ENCODE measurements at places on chromosomes 7 and 10.

DNA sequence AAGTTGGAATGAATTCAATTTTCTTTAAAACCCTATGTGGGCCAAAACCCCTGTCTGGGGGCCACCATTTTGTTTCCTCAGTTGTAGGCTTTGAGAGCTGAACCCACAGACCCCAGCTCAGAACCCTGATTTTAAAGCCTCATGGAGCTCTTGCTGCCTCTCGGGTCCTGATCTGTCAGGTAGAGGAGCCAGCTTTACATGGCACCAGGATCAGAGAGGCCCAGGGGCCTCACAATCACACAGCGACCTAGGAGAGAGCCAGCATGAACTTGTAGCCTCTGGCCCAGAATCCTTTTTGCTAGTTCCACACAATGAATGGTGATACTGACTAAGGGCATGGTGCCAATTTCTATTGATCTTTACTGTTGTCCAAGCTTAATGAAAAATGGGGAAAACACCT is 84.3 kb upstream of the SORCS3 start:
- no peak for DNase-seq

DNA sequence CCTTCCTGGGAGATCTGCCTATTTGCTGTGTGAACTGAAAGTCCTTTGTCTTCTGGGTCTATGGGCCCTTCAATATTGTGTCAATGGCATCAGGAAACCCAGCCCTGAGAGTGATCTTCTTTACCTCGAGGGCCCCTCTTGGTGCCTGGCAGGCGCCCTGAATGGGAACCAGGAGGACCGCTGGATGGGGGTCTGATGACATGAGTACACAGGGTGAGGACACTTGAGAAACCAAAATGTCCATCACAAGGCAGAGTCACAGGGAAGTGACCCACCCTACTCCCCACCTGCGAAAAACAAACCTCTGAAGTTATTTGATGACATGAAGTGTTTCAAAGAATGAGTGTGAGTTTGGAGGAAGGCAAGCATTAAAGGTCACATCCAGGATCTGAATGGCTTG is 17.3 kb downstream of the SFTPA1 start:
- no peak for DNase-seq

DNA sequence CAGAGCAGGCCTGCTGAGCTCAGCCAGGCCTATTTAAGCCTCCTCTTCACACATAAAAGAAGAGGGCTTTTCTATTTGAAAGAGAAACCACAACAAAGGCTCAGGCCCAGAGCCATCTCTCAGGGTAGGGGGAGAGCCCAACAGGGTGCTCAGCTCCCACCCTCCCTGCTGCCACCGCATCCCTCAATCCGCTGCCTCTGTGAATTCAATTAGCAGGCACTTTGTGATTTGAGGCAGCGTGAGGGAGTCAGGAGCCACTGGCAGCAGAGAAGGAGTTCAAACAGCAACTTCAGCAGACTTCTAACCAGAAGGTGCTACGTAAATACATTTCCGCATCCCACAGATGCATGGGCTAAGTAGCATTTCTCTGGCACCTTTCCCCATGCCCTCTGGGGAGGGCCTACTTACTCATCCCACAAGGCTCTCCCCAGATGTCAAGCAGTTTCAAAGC is 45.2 kb downstream of the LRRC20 start:
- DNase-seq: no peak

GRCh38 chr10:133295426-133296320 is 13.0 kb downstream of the TUBGCP2 start:
- DNase-seq: no peak

GRCh38 chr10:86195521-86196157 is 171.0 kb downstream of the GRID1 start:
- DNase-seq: no peak

GRCh38 chr7:617614-618538 is 98.2 kb upstream of the PDGFA start:
- no peak for DNase-seq

GRCh38 chr7:112009081-112009480 is 197.1 kb downstream of the DOCK4 start:
- DNase-seq: no peak

DNA sequence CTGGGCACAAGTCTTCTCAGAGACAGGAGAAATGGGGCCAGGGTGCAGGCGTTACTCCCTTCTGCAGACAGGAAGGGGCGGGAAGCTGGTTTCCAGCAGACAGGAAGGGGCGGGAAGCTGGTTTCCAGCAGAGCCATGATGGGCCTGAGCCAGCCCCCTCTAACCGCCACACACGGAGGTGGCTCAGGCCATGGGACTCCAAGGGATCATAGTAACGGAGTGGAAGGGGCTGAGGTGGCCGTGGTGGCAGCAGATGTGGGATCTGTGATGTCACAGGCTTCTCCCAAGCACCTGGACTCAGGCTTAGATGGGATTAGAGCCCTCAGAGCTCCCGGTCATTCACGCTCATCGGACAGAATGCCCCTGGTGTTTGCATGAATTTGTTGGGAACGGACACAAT is 177.8 kb downstream of the USP6NL start:
- no peak for DNase-seq

DNA sequence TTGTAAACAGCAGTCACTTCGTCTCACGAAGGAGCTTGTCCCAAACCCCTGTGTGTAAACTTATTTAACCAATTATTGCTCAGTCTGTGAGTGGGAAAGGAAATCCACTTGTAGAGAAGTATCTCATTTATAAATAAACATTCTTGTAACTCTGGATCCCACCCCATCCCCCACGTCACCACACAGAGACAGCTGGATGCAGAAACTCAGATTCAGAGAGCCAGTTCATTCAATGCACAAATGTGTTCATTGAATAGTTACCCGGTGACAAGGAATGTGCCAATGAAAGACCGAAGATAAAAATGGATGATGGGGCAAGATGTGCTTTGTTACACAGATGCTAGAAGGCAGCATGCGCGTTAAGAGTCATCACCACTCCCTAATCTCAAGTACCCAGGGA is 8.3 kb upstream of the OCM start:
- DNase-seq: no peak

DNA sequence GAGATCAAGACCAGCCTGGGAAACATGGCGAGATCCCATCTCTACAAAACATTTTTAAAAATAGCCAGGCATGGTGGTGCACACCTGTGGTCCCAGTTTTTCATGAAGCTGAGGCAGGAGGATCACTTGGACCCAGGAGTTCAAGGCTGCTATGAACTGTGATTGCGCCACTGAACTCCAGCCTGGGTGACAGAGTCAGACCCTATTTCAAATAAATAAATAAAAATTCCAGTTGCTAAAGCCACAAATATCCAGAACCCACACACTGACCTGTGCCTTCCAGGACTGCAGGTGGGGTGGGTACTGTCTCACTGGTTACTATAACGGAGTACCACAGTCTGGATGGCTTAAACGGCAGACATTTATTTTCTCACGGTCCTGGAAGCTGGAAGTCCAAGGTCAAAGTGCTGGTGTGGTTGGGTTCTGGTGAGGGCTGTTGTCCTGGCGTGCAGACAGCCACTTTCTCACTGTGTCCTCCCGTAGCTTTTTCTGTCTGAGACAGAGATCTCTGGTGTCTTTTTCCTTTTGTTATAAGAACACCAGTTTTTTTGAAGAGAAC is 38.8 kb downstream of the ASB13 start:
- DNase-seq: no peak

GRCh38 chr10:5666008-5666840 is at the start of gene ASB13:
TSS of gene ASB13 (minus strand) at chr10:5666595. CDS start at chr10:5666551, 44 bp downstream.
- DNase-seq: peak; percentile 84

- peak; percentile 79 for DNase-seq
Observed at GRCh38 chr10:101297901-101298486, 56.0 kb upstream of the BTRC start.
